ENCODE measurements at places on chromosomes 7 and 10.

DNA sequence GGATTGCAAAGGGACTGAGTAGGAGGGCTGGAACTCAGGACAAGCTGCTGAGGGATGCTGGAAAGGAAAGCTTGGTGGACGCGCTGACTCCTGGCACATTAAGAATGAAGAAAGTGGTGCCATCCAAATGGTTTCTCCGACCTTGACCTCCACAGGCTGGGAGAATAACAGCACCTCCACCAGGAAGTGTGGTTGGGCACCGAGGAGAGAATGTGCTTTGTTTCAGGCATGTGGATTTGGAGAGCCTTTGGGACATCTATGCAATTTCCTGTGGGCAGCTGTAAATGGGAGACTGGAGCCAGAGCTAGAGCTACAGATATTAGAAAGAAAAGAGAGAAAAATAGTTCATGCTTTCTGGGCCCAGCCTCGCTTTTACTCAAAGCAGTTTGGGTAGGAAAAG is 29.8 kb upstream of the HABP2 start:
- no peak for DNase-seq

DNA sequence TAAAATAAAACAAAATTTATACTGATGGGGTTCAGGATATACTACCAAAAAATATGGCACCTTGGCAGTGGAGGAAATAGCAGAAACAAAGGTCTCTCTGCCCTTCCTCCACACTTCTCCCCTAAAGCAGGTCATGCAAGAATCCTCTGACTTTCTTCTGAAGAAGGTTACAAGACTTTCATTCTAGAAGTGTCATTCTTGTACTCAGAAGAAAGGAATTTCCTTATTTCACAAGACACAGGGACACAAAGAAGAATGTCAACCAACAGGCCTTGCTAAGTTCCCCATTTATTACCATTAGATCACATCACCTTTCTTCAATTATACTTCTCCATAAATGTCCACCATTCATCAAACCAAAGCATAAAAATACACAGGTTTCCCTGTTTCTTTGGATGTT is 470.2 kb downstream of the PAXIP1 start:
- DNase-seq, result no peak

GRCh38 chr10:57202356-57202755 is 841.3 kb upstream of the ZWINT start:
- DNase-seq, result no peak

GRCh38 chr10:108436096-108436495 is 1271.6 kb upstream of the SORCS1 start:
- DNase-seq, result no peak

DNA sequence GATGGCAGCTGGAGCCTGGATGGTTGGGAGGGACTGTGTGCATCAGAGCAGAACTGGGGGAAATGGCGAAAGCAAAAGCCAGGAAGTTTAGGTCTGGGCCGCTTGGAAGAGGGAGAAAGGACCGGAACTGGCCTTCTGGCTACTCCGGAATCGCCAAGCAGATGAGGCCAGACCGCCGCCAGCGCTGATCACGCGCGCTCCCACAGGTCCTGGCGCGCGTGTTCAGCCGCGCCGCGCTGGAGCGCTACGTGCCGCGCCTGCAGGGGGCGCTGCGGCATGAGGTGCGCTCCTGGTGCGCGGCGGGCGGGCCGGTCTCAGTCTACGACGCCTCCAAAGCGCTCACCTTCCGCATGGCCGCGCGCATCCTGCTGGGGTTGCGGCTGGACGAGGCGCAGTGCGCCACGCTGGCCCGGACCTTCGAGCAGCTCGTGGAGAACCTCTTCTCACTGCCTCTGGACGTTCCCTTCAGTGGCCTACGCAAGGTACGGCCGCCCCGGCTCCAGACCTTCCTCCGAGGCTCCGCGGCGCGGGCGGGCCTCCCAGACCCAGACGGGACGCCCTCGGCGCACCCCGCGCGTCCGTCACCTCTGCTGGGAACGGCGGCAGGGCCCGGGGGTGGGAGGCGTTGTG is 2.0 kb downstream of the CYP26C1 start:
- peak; percentile 25 for DNase-seq

Measured in central memory CD4-positive, alpha-beta T cell (primary cell).